NCI-H446 treated with DMSO at 0.1 percent for 48 hours (cell line): ENCODE measurements at places on chromosomes 1 and 21.

- no peak for DNase-seq
These were observed 152.9 kb upstream of the EDN2 start for GRCh38 chr1:41637367-41637766.

- DNase-seq, result no peak
These were observed 61.1 kb upstream of the DMRTB1 start for GRCh38 chr1:53398091-53398490.

DNA sequence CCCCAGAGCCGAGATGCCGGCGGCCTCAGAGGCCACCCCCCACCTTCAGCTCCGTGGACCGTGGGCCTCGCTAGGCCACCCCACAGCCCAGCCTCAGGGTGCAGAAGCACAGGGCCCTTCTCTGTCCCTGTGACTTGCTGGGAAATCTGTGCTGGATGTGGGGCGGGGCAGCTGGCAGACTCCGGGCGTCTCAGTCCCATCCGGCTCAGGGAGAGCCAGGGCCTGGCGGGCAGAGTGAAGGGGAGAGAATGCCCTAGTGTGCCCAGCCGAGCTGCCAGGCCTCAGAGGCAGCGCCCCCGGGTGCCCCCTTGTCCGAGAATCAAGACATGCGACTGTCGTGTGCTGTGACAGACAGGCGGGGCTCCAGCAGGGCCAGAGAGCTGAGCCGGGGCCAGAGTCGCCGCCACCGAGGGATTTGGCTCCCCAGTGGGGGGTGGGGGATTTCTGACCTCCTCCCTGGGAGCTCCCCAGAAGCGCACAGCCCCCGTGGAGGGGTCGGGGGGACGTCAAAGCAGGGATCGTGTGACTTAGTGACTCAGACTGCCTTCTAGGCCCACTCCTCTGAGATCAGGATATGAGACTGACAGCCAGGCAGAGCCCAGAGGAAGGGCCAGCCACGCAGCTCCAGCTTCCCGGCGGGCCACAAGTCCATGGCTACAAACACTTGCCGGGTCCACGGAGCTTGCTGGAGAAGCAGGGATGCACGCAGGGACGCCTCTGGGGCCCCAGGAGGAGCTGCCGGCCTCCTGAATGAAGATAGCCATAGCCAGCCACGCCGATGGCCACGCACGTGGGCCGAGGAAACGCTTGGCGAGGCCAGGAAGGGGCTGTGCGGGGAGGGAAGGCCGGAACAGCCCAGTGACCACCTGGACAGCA is 11.9 kb downstream of the COL6A1 start:
- no peak for DNase-seq

- DNase-seq, result no peak
These were observed 10.4 kb downstream of the TFF2 start for GRCh38 chr21:42340187-42341050.

- DNase-seq, result no peak
These were observed 1806.8 kb downstream of the BRINP3 start for GRCh38 chr1:188670837-188671236.

DNA sequence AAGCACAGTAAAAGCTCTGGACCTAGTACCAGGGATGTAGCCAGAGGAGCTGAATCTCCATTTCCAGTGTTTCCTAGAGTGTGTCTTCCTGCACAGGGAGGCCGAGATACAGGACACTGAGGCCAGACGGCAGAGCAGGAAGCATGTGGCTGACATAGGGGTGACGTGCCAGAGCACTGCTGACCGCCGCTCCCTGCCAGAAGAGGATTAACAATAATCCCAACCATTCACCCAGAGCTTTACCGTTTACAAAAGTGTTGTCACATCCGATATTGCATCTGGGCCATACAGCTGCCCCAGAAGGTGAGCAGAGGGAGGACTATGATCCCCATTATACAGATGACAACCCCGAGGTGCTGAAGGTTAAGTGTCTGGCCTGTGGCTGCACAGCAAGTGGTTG is 5.8 kb upstream of the CLDN19 start:
- no peak for DNase-seq

DNA sequence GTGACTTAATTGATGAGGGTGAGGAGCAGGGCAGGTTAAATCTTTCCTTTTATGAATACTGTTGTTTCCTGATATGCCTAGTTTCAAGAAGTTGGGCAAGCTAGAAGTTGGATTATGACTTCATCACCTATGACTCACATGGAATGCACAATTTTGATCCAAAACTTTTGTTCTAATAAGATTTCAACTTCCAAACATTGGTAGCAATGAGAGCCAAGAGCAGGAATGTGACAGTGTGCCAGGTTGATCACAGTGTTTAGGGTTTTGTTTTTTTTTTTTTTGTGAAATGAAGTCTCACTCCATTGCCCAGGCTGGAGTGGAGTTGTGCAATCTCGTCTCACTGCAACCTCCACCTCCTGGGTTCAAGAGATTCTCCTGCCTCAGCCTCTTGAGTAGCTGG is 349.4 kb downstream of the DUSP10 start:
- DNase-seq, result peak; percentile 74

DNA sequence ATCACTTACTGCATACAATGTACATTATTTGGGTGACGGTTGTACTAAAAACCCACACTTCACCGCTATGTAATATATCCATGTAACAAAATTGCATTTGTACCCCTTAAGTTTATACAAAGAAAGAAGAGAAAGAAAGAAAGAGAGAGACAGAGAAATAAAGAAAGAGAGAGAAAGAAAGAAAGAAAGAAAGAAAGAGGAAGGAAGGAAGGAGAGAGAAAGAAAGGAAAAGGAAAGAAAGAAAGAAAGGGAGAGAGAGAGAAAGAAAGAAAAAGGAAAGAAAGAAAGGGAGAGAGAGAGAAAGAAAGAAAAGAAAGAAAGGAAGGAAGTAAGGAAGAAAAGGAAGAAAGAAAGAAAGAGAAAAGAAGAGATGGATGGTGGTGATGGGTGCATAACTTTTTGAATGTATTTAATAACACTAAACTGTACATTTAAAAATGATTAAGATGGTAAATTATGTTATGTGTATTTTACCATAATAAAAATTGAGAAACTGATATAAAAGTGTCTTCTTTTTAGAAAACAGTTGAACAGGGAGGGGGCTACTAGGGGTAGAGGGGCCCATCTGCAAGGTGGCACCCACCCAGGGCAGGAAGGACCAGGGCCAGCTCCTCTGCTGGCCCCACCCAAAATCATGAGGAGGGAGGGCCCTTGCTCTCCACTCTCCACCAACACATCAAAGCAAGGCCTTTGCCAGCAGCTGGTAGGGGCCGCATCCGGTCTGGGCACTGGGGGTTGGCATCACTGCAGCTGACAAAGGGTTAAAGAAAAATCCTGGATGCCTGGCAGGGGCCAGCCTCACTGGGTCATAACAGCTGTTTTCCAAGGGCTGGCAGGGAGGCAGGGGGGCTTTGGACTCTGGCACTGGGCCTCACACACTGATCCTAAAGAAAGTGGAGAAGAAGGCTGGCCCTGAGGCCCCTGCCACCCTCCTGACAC is 153.9 kb upstream of the EDN2 start:
- DNase-seq, result no peak

GRCh38 chr21:26845066-26845758 is at the start of gene ADAMTS1:
ADAMTS1 (minus strand) TSS chr21:26845409; CDS start chr21:26844954, 455 bp downstream.
- DNase-seq, result peak; percentile 54

DNA sequence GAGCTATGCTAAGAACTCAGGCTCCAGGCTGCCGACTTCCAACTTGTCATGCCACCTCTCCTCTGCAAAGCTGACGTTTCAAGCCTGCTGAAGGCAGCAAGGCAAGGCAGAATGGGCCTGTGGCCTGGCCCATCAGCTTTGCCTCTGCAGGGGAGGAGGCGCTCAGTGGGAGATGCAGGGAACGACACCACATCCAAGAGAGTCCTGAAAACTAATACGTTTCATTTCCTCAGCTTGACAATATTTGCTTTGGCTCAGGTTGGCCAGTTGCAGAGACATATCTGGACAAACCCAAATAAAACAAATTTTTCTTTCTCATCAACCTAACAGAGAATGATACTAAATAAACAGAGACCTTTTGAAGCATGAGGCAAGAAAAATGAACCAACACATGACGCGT is 35.3 kb downstream of the BEND5 start:
- DNase-seq, result no peak

DNA sequence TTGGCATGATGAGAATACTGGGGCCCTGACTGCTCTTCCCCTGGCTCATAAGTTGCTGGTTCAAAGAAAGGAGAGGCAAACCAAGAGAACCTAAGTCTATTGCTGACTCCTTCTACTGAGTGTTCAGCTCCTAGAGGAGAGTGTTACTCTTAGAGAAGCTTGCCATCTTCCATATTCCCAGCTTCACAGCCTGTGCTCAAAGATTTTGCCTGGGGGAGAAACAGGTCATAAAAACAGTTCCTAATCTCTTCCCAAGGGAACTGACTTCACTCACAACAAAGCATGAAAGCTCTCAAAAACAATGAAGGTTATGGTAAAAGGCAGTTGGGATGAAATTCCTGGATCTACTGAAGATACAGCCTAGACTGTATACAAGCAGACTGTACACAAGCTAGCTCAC is 37.1 kb downstream of the LRRC40 start:
- no peak for DNase-seq

DNA sequence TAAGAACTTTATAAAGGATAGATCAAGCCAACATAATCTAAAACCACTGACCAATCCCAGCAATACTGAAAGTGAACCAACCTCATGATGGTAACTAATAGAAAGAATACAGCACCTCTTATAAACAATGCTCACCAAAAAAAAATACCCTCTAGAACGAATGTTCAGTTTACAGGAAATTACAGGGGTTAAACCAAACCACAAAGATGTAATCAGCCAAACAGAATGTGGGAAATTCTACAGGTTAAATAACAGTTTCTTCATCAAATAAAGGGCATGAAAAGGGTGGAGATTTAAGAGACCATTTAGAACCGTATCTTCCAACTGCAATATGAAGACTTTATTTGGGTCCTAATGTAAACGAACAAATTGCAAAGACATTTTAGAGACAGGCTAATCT is 30.4 kb downstream of the ARID4B start:
- no peak for DNase-seq

GRCh38 chr1:187261637-187262036 is 432.9 kb downstream of the PLA2G4A start:
- DNase-seq, result peak; percentile 90

DNA sequence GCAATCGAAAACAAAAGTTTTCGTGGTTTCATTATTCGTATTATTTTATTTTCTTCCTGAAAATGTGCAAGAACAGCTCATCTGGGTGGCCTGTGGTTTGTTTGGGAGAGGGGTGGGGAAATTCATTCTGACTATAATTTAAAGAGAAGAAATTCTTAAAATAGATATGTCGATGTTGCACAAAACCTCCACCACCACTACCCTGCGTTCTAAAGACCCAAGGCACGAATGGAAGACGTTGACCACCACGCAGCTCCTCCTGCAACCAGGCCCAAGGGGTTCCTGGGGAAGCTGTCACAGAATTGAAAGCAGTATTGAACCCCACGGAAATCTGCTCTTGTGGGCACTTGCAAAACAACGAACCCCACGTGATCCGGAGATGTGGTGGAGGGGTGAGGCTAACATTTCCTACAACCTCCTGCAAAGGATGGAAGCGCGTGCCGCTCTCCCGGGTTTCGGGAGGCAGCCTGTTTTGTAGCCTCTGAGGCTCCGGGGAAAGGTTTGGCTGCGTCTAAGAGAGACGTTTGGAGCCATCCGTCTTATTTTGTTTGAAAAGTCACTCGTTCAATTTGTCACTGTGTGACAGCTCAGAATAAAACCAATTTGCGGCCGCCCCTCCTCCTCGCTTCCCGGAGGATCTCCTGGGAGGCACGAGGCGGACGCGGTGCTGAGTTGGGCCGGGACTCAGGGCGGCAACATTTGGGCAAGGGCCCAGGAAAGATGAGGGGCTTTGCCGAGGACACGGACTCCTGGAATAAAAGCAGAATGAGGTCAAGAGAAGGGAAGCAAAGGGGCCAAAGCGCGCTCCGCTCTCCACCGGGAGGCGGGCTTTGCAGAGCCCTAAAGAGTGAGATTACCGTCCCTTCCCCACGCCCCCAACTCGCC is 810 bp upstream of the HLX start:
- no peak for DNase-seq

DNA sequence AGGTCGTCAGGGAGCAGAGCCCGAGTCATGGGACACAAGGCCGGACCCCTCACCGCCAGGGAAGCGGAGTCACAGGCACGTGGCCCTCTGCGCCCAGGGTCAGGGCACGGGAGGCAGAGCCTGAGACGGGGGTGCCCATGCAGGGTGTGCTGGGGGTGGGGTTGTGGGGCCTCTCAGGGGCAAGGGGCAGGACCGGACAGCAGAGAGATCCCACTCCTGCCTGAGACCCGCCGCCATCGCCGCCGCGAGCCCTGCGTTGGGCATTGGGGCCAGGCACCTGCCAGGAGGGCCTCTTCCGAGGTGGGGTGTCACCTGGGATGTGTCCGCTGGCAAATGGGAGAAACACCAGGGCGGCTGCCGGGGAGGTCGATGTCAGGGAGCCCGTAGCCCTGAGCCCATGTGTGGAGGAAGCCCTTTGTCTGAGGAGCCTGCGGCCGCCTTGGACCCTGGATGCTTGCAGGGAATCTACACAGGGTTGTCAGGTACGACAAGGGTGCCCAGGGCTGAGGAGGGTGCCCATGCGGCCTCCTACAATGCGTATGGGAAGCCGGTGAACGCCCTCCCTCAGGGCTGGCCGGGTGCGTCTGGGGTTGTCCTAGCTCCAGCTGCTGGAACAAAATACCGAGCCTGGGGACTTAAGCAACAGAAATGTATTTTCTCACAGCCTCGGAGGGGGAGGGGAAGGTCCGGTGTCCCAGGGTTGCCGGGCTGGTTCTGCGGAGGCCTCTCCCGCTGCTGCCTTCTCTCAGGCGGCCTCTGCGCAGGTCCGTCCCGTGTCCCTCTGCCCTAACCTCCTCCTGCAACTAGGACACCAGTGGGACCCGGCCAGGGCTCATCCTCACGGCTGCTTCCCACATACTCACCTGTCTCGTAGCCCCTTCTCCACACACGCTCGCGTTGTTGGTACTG is 16.4 kb upstream of the C1orf159 start:
- DNase-seq, result no peak

DNA sequence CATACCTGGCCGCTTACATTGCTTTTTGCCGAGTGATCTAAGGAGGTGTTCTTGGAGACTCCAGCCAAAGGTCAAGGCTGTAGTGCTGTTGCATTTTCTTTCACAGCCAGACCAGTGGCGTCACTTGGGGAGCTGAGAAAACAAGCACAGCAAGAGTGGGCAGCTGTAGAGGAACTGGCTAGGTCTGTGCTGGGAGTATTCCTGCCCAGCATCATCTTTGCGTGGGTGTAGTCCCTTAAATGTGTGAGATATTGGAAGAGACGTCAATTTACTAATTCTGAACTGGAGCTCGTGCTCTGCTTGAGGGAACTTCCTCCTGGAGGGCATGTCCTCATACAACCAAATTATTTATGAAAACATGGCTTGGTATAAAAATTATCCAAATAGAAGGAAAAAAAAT is 10.2 kb downstream of the UBIAD1 start:
- no peak for DNase-seq

DNA sequence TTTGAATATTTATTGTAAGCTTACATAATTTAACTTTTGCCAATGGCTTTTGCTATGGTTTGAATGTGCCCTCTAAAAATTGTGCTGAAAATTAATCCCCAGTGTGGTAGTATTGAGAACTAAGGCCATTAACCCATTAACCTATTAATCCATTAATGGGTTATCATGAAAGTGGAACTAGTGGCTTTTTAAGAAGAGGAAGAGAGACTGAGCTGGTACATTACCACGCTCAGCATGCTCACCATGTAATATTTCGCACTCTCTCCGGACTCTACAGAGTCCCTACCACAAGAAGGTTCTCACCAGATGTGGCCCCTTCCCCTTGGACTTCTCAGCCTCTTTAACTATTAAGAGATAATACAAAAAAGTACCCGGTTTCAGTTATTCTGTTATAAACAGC is 164.4 kb upstream of the ZRANB2 start:
- DNase-seq, result no peak

- DNase-seq, result no peak
These were observed 33.5 kb downstream of the NIBAN1 start for GRCh38 chr1:184940694-184941409.

GRCh38 chr1:10502206-10502605 is 27.5 kb downstream of the PEX14 start:
- DNase-seq, result no peak
